Skeletal muscle tissue (tissue), 5 donors: ENCODE measurements at places on chromosomes 6 and 20. TPM values are rescaled to one million over a fixed set of nuclear protein-coding genes. Genes with fewer than 3 reads are reported as not detected.

Gene FIG4
- 21.9 TPM for total RNA-seq

Gene CPNE5
- total RNA-seq = 6.3 TPM

Gene MCHR2
- total RNA-seq = not detected

Gene HRH3
- total RNA-seq = 0.52 TPM

Gene SLCO4A1
- not detected for total RNA-seq

Gene L3MBTL3
- total RNA-seq = 9.4 TPM

Gene CASP8AP2
- total RNA-seq = 7.3 TPM

Gene CCN6
- not detected for total RNA-seq

Gene SYCP2L
- 1.6 TPM for total RNA-seq

Gene LRRC73
- total RNA-seq = 0.52 TPM

Gene PPP1R14C
- total RNA-seq = 14.1 TPM

Gene OPN5
- total RNA-seq = not detected

Gene ARMH2
- not detected for total RNA-seq
